ENCODE measurements at places on chromosomes 6 and 20.

- DNase-seq: no peak
Observed at GRCh38 chr20:25535762-25536161, 49.6 kb downstream of the NINL start.

- peak; percentile 42 for DNase-seq
Observed at GRCh38 chr6:2799936-2800527, 34.8 kb downstream of the WRNIP1 start.

DNA sequence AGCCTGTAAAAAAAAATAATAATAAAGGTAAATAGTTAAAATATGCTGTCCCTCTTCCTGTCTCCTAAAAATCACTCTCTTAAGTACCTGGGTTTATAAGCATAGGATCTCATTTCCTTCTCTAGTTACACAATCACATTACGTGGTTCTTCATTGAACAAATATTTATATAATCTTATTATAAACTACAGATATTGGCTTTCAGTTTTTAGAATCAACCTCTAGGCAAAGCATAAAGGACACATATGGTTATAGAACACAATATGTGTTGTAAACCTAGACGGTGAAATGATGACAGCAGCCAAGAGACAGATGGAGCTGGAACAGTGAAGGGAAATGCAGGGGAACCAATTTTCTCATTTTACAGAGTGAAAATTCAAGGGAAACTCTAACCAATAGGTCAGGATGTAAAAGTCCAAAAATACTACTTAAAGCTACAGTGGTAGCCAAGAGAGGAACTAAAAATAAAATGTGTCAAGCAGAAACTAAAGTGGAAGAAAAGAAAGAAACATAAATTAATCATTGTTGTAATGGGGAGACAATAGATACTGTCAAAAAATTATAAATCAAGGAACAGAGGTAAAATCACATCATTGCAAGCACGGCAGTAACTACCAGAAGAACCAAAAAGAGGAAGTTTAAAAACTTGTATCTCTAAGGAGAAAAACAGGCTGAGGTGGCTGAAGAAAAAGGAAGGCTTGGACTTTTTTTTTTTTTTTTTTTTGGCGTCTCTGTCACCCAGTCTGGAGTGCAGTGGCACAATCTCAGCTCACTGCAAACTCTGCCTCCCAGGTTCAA lies 82.8 kb upstream of the CDYL start:
- peak; percentile 14 for DNase-seq

GRCh38 chr6:110738899-110739365 lies 76.3 kb downstream of the CDK19 start:
- no peak for DNase-seq

DNA sequence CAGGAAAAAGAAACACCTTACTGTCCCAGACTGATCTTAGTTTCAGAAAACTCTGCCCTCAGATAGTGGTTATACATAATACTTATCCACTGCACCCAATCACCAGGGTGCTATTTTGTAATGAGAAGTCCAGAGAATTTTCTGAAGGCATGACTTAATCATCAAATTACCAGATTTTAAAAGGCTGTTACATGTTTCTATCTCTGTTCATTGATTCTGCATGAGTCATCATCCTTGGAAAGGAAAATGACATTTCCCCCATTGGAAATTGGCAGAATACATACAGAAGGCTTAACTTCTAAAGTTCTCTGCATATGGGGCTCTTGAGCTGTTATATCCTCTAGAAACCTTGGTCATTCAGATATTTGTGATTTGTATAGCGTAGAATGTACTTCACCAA lies 587.9 kb upstream of the FLRT3 start:
- DNase-seq: peak; percentile 37

DNA sequence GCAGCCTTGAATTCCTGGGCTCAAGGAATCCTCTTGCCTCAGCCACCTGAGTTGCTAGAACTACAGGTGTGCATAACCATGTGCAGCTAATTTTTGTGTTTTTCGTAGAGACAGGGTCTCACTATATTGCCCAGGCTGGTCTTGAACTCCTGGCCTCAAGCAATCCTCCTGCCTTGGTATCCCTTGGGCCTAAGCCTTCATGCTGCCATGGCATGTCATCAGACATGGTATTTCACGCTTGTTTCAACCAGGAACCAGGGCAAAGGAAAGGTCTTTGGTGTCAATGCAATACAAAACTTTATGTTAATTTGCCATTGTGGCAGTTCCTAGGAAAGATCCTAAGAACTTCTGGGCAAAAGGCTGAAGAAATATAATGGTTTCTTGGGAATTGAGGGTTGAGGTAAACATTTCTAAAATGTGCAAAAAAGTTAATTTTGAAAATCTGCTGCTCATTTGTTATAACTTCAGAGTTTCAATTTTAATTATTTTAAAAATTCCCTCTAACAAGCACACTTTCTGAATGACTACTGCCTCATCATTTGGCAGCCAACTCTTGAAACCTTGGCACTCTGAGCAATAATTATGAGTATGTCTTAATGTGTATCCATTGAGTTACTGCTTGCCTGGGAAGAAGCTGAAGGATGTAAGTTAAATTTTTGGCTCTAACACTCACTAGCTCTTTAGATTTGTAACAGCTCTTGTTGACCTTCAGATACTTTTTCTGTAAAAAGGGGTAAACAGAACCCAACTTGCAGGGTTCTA lies 154.1 kb downstream of the GJA10 start:
- DNase-seq: no peak

GRCh38 chr20:25136643-25137559 lies 55.0 kb upstream of the VSX1 start:
- peak; percentile 88 for DNase-seq

GRCh38 chr6:161482517-161482858 lies 208.6 kb upstream of the AGPAT4 start:
- no peak for DNase-seq

GRCh38 chr6:83707829-83708545 lies 914 bp downstream of the SNAP91 start:
- no peak for DNase-seq

Measured in iris pigment epithelial cell (primary cell).